HCT116 (cell line): ENCODE measurements at places on chromosomes 13 and 19. TPM values are rescaled to one million over a fixed set of nuclear protein-coding genes. Genes with fewer than 3 reads are reported as not detected.

GRCh38 chr13:54845351-54845965 lies 1816.8 kb downstream of the OLFM4 start:
- H3K27me3 ChIP-seq = no peaks in the 10 kb centered on the region
- no peak overlapping the region for H3K4me3 ChIP-seq
- no peaks in the 10 kb centered on the region for H3K4me1 ChIP-seq

GRCh38 chr19:39937094-39937720 lies 2.8 kb upstream of the FCGBP start:
- no peak overlapping the region for H3K27ac ChIP-seq
- DNase-seq = no peak
- no peaks in the 10 kb centered on the region for H3K36me3 ChIP-seq
- H3K4me3 ChIP-seq = no peak overlapping the region
- peaks cover 6% of the 10 kb centered on the region; the same call in 1 of the 2 replicates for H3K4me1 ChIP-seq
- no peaks in the 10 kb centered on the region for H3K27me3 ChIP-seq

DNA sequence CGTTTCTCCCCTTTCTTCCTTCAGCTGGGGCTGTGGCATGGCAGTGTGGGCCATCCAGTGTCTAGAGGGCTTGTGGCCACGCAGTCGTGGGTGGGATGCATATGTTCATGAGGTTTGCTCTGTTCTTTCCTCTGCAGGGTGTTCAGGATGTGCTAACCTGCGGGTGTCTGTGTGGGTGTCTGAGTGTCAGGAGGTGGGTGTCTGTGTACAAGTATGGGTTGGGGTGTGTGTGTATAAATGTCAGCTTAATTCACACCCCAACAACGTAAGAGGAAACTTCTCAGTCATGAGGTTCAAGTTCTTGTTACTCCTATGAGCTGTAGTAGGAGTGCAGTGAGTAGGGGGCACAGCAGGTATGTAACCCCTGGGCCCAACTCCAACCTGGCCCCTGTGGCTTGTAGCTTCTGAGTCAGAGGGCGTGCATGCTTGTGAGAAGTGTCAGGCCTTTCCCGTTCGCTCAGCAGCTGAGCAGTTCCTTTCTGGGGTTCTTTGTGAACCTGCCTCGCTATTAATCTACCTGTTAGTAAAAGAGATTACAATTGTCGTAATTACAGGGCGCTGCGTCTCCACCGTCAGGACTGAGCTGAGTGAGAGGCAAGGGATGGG lies 49.1 kb downstream of the NFIX start:
- no peak for DNase-seq
- H3K27ac ChIP-seq = no peak overlapping the region
- no peak overlapping the region for H3K4me3 ChIP-seq
- no peaks in the 10 kb centered on the region for H3K36me3 ChIP-seq

Gene CYP4F3
- total RNA-seq = 3.6 TPM

- H3K4me1 ChIP-seq = no peaks in the 10 kb centered on the region
- no peak overlapping the region for H3K27ac ChIP-seq
- DNase-seq = no peak
- H3K4me3 ChIP-seq = no peak overlapping the region
- no peaks in the 10 kb centered on the region for H3K27me3 ChIP-seq
Observed at GRCh38 chr13:77406644-77407440, 79.9 kb upstream of the MYCBP2 start.

Gene FAM216B
- not detected for total RNA-seq

DNA sequence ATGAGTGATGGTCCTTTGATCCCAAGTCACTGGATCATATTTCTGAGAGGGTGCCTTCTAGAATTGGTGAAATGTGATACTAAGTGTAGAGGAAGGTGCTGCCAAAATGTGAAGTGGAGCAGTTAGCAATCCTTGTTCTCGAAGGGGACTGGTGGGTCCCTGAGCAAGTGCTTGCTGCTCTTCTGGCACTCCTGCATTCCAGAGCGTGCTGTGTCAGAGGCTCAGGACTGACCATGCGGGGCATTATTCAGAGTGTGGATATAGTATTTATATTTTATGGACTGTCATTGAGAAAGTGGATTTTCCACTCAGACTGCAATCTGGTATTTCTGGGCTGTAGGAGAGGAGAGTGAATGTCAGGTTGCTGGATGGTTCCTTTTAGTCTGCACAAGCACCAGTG lies 152.6 kb upstream of the KL start:
- no peaks in the 10 kb centered on the region for H3K4me1 ChIP-seq
- H3K36me3 ChIP-seq = no peaks in the 10 kb centered on the region
- H3K27me3 ChIP-seq = no peaks in the 10 kb centered on the region
- no peak for DNase-seq
- H3K27ac ChIP-seq = no peak overlapping the region
- H3K4me3 ChIP-seq = no peak overlapping the region

DNA sequence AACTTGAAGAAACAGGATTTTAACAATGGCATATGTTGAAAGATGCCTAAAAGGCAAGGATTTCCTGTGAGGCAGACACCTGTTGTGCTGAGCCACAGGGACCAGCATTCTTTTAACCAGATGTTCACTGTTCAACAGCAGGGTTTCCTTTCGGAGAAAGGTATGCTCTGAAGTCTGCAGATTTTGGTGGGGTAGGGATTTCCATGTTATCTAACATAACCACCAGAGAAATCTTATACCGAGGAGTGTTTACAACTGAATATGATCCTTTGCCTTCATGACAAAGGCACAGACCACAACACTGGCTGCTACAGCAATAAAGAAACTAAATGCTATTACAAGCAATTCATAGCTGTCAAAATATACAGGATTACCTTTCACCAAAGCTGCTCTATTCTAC lies 48.1 kb downstream of the MPHOSPH8 start:
- DNase-seq = no peak
- no peaks in the 10 kb centered on the region for H3K4me1 ChIP-seq
- no peaks in the 10 kb centered on the region for H3K36me3 ChIP-seq
- no peak overlapping the region for H3K4me3 ChIP-seq

DNA sequence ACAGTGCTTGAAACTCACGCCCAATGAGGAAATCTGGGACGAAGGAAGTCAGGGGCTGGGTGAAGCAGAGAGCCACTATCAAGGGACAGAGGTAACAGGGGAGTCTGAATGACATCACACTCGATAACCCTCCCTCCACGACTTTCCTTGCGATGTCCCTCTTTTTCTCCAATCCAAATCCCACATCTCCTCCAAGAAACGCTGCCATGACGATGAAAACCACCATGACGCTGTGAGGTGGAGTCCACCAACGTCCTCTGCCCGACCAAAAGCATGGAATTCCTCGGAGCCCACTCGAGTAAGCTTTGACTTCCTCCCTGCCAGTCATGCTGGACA lies 967 bp downstream of the REXO1 start:
- H3K4me3 ChIP-seq = peak overlapping the region; percentile 88
- DNase-seq = no peak

Gene SPACA4
- total RNA-seq = not detected

GRCh38 chr13:112905086-112905485 lies 63.9 kb upstream of the MCF2L start:
- H3K27me3 ChIP-seq = no peaks in the 10 kb centered on the region
- no peak for DNase-seq
- no peak overlapping the region for H3K27ac ChIP-seq
- H3K4me1 ChIP-seq = peaks cover 5% of the 10 kb centered on the region

DNA sequence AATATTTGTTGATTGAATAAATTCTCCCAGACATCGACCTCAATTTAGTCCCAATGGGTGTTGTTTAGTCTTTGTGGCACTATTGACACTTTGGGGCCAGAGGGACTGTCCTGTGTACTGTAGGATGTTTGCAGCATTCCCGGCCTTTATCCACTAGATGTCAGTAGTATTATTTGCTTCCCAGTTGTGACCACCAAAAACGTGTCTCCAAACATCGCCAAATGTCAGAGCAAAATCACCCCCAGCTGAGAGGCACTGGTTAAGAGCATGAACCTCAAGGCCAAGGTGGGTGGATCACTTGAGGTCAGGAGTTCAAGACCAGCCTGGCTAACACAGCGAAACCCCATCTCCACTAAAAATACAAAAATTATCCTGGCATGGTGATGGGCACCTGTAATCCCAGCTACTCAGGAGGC lies 15.4 kb downstream of the NLRP12 start:
- H3K4me1 ChIP-seq = no peaks in the 10 kb centered on the region
- H3K27me3 ChIP-seq = no peaks in the 10 kb centered on the region
- peak; percentile 45 for DNase-seq

DNA sequence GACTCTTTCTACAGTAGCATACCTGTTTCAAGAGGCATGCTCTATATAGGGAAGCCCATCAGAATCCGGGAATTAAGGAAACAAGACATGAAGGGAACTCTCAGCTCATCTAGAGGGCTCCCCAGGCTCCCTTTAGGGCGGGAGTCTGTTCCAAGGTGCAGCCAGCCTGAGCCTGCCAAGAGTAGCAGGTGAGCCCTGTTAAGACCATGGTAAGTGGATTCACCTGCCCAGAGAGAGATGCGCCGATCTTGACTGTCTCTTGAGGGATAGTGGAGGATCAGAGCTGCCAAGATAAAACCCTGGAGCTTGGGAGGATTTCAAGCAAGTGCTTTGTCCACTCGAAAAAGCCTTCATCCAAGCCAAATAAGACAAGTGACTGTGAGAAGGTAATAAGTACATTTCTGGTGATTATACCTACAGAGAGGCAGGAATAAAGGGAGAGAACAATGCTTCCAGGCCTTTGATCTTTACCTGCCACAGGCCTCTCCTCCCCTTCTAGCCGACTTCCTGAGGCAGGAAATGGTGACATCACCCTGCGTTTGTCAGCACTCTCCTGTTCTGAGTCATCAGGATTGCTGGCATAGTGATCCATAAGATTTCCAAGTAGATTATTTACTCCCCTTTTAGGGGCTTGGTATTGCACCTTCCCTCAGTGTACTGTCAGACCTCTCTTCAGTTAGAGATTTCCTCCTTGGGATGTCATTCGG lies 31.5 kb downstream of the KLF5 start:
- H3K4me1 ChIP-seq = peaks cover 46% of the 10 kb centered on the region
- peak overlapping the region; percentile 93 for H3K27ac ChIP-seq
- peak overlapping the region; percentile 7; the same call in 1 of the 2 replicates for H3K4me3 ChIP-seq
- no peaks in the 10 kb centered on the region for H3K27me3 ChIP-seq
- peak; percentile 96 for DNase-seq
